ENCODE measurements at places on chromosomes 6 and 20.
A peak's percentile ranks its signal among the peaks of the same experiment; 100 is the strongest.

GRCh38 chr6:134374491-134375219 is 56.7 kb upstream of the SGK1 start:
- peak; percentile 52 for DNase-seq

GRCh38 chr6:116812051-116812650 is 16.7 kb downstream of the GPRC6A start:
- DNase-seq, result no peak

DNA sequence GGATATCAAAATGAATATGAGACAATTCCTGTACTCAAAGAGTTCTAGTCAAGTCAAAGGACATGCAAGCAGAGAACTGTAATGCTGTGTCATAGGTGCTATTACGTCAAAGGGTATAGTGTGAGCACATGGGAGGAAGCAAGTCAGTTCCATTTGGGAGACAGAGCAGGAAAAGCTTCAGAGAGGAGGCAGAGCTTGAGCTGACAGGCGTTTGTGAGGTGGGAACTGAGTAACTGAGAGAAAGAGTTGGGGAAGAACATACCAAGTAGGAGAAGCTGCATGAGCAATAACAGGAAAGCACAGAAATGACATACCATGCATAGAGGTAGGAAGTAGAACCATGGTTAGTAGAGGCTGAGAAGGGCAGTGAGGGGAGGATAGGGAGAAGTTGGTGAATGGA is 15.2 kb upstream of the SSR1 start:
- DNase-seq, result no peak

DNA sequence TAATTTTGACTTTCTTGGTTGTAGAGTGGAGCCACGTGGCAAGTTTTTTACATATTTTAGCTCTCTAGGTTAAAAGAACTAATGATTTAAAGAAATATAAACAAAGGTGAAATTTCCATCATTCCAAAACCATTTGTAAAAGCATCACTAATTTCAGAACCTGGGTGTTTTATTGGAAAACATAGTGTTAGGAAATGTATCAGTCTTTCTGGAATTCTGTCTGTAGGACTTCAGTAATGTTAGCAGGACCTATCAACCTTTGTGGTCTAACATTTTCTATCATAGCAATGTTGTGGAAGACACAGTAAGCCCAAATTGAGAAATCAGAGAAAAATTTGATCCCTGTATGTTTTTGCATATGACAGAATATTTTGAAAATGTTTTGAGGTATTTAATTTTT is 28.3 kb downstream of the L3MBTL3 start:
- no peak for DNase-seq

GRCh38 chr20:61254881-61255626 is 3.0 kb downstream of the CDH4 start:
- no peak for DNase-seq

DNA sequence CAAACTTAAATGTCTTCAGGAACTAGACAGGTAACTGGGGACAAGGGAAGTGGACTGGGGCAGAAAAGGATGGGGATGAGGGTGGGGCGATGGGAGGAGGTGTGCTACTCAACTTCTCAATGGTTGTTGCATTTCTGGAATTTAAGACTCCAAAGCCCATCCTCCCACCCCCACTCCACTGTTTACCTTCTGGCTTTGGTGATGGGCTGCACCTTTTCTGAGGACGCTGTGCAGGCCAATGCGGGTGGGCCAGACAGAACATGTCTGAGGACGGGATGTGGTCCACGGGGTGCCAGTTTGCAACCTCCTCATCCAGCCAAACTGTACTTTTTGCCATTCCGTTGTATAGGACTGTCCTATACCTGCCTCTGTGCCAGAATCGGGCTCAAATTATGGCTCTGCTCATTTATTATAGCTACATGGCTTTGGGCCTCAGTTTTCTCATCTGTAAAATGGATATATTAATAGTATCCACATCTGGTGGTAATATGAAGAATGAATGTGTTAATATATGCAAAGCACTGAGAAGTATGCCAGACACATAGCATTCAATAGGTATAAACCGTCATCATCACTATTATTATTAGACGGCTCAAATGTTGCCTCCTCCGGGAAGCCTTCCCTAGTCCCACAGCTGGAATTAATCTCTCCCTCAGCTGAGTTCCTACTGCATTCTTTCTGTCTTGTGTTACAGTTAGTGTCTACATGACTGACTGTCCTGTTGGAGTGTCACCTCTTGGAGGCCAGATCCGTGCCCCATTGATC is 31.0 kb upstream of the VEGFA start:
- no peak for DNase-seq

DNA sequence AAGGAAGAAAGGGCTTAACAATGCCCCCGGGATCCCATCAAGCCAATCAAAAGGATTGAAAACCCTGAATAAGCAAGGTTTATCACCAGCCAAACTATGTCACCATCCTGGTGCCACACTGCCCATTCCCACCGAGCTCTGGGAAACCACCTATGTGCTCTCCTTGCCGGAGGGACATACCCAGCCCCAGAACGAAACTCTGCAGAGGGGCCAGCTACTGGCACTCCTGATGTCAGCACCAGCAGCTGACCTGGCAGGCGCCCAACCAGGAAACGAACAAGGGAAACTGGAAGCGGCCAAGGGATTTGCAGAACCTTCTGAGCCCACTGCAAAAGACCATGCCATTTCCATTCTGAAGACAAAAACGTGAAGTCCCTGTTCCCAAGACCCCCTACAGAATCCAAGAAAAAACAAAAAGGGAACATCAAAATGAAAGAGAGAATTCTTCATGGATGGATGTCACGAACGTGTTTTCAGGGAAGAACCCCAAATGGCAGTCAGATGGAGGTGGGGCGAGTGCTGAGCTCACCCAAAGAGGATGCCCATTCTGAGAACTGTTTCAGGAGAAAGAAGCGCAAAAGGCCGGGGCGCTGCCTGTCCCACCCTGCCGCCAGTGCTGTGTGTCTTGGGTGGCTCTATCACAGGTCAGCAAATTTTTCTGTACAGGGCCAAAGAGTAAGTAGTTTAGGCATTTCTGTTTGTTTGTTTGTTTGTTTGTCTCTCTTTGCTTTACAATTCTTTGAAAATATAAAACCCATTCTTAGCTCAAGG is 305.2 kb downstream of the ESR1 start:
- DNase-seq, result no peak

DNA sequence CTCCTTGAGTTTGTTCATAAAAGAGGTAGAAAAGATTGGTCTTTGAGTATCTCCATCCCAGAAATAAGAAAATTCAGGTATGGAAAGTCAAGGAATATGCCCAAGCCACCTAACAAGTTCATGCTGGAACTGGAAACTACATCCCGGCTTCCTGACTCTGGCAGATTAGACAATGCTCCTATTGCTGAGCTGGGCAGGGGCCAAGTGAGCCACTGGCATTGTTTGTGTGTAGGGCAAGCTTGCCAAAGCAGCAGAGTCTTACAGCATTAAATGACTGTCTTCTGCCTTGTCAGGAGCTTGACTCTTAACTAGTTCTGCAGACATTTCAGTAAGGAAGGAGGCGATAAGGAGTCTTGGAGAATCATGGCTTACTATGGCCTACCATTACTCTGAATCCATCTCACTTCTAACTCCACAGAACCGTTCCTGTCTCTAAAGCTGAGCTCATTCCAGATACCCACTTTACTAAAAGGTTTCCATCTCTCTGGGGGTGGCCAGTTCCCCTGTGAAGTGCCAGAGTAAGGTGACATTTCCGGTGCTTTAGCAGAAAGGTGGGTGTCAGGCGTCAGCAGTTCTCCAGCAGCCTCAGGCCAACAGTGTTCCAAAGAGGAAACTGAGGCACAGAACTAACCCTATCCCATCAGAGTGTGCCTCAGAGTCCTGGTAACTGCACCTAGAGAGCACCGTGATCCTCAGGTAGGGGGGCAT is 30.1 kb downstream of the PRDM1 start:
- DNase-seq, result no peak

DNA sequence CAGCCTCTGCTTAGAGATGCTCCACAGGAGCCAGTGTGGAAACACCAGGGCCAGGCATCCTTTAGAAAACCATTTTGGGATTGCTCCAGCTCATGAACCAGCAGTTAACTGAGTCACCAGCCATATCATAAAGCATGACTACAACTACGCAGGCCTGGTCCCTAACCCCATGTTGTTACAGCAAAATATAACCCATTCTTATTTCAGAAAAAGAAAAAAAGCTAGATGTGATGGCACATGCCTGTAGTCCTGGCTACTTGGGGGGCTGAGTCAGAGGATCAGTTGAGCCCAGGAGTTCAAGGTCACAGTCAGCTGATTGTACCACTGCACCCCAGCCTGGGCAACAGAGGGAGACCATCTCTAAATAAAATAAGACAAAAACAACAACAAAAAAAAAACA is 36.8 kb downstream of the C6orf15 start:
- DNase-seq, result peak; percentile 51

GRCh38 chr6:71226151-71226550 is 62.5 kb upstream of the OGFRL1 start:
- DNase-seq, result no peak

DNA sequence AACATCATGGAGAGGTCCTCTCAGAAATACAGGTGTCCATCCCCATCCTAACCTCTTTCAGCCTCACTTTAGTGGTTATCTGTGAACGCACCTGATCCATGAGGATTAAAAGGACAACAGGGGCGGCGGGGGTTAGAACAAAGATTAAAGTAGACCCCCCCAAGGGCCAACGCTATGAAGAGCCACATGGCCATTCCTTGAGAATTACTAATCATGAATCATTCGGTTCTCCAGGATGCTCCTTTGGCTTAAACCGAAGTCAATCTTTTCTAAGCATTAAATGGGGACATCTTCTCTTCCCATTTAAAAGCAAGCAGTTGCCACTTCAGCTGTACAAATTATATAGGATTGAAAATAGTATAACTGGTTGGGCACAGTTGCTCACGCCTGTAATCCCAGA is 212.4 kb downstream of the GMPR start:
- DNase-seq, result peak; percentile 70

DNA sequence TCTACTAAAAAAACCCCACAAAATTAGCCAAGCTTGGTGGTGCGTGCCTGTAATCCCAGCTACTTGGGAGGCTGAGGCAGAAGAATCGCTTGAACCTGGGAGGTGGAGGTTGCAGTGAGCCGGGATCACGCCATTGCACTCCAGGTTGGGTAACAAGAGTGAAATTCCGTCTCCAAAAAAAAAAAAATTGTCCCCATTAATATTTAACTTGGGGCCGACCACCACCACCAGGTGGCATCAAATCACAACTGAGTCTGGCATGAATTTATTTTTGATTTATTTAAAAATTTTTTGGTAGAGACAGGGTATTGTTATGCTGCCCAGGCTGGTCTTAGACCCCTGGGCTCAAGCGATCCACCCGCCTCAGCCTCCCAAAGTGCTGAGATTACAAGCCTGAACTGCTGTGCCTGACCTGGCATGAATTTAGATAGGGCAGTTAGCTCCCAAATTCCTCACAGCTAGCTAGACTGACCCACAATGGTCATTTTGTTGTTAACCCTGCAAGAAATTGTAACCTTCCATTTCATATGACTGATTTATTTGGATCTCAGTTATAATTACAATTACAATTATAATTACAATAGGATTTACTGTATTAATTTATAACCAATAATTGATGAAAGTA is 17.1 kb upstream of the BEND3 start:
- peak; percentile 40 for DNase-seq

DNA sequence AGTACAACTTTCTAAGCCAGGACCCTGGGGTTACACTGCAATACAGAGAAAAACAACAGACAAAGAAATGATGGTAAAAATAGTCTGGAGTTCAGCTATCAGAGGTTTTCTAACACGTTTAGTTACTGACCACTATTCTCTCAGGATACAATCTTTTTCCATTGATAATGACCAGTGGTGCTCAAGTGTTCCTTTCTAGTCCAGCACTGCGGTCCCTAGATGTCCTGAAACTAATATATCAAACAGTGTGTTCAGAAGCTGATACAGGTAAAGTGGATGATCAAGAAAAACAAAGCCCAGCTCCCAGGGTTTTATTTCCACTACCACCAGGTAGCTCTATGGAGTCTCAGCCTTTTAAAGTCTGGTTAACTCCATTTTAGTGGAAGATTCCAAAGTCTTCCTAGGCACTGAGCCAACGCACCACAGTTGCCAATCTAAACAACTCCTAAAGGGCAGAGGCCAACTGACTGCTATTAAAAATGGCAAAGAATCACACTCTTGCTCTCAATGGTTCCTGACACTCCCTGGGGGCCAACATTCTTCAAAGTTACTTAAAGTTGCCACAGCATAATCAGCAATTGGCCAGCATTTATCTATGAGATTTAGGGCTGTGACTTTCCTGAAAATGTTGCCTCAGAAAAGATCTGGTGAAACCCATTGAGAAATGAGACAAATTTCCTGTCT is 38.2 kb downstream of the DZANK1 start:
- DNase-seq, result peak; percentile 33

DNA sequence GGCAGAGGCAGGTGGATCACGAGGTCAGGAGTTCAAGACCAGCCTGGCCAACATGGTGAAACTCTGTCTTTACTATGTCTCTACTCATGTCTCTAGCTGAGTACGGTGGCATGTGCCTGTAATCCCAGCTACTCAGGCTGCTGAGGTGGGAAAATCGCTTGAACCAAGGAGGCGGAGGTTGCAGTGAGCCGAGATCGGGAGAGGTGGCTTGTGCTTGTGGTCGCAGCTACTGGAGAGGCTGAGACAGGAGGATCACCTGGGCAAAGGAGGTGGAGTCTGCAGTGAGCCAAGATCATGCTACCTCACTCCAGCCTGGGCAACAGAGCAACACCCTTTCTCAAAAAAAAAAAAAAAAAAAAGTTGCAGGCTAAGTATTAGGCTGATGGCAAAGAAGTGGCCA is 8.0 kb upstream of the WTAP start:
- DNase-seq, result no peak

DNA sequence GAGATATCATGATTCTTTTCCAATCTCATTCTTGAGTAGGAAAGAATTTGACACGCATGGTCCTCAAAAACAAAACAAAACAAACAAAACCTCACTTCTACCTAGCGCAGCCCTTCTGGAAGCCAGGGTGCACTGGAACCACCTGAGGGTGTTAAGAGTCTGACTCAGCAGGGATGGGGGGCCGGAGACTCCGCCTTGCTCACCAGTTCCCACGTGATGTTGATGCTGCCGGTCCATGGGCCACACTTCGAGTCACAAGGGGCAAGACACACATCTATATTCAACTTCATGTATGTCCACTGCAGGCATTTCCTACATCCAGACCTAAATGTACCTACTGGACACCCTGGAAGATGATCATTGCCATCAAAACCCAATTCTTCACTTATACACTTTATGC is 30.4 kb downstream of the BFSP1 start:
- no peak for DNase-seq

DNA sequence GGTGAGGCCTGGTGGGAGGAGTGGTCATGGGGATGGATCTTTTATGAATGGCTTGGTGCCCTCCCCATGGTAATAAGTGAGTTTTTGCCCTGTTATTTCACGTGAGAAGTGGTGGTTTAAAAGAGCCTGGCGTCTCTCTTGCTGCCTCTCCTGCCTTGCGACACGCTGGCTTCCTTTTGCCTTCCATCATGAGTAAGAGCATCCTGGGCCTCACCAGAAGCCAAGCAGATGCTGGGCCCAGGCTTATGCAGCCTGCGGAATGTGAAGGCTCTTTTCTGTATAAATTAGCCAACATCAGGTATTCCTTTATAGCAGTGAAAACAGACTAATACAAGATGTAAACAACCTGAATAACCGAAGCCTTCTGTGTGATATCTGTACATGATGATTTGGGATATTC is 27.6 kb downstream of the VTA1 start:
- no peak for DNase-seq

- DNase-seq, result no peak
Measured at GRCh38 chr6:100998111-100998510, 117.0 kb upstream of the ASCC3 start.

All from fibroblast of skin of scalp (primary cell).